Muscle of arm (tissue), 14 donors: ENCODE measurements at places on chromosomes 2 and 18.
A peak's percentile ranks its signal among the peaks of the same experiment; 100 is the strongest.

GRCh38 chr2:71797035-71797810 is 343.9 kb downstream of the DYSF start:
- no peak for DNase-seq

- DNase-seq: peak; percentile 4
Measured at GRCh38 chr2:59774821-59775433, 778.5 kb downstream of the BCL11A start.

DNA sequence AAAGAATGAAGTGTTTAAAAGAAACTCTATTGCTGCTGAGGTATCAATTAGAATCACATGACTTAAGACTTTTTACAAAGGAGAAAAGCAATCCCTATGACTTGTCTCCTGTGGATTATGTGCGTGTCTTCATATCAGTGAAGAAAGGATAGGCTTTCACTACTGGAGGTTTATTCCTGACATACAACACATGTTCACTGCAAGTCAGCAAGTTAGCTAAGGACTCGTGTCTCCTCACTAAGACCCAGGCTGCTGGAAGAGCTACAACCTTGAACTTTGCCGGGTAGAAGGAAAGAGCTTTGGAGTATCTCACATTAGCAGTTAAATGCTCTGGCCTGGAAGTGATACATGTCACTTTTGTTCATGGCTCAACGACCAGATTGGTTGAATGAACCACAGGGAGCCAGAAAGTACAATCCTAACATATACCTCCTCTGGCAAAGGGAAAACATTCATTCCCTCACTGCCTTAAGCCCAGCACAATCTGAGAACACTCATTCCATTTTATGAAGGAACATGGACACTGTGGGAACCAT is 215.3 kb downstream of the RNF152 start:
- DNase-seq: no peak

GRCh38 chr2:196101325-196101991 is 32.8 kb upstream of the DNAH7 start:
- no peak for DNase-seq

- no peak for DNase-seq
Measured at GRCh38 chr18:7146067-7146466, 28.5 kb upstream of the LAMA1 start.

- no peak for DNase-seq
Measured at GRCh38 chr2:69237070-69237670, 149.9 kb downstream of the GFPT1 start.

GRCh38 chr2:108905176-108905575 is 83.8 kb downstream of the EDAR start:
- DNase-seq: no peak

DNA sequence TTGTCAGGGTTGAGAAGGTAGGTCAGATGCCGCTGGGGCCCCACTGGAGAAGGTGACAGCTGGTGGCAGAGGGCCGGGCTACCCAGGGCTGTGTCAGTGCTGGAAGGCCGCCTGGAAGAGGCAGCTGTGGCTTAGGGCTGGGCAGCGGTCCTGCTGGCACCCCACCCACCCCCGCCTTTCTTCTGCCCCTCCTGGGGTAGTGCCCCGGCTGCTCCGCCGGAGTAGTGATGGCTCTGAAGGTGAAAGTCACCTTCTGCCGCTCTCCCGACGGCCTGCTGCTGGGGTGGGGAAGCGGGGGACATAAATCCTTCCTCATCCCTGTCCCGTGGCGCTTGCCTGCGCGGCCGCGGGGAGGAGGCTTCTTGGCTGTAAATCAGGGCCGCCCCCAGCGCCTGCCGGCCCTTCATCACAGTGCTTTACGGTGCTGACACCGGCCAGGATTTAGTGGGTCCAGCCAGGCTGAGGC is 332.2 kb downstream of the DYSF start:
- no peak for DNase-seq

- no peak for DNase-seq
Measured at GRCh38 chr2:11466307-11467128, 557 bp upstream of the E2F6 start.

- DNase-seq: peak; percentile 2
Measured at GRCh38 chr2:138115666-138116065, 151.4 kb downstream of the HNMT start.

DNA sequence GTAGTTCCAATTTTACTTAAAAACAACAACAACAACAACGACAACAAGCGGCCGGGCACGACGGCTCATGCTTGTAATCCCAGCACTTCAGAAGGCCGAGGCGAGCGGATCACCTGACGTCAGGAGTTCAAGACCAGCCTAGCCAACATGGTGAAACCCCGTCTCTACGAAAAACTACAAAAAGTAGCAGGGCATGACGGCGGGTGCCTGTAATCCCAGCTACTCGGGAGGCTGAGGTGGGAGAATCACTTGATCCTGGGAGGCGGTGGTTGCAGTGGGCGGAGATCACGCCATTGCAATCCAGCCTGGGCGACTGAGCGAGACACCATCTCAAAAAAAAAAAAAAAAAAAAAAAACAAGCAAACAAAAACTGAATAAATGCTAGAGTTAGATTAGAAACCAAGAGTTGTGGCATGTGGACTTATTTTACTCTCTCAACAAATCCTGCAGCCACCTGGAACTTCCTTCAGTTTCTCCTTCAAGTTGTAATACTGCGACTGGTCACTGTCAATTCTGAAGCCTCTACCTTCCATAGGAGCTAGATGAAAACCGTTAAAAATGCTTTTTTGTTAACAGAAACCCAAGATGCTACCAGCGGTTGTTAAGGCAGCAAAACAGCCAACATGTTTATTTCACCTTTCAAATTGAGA is 1.3 kb downstream of the ATP5F1A start:
- DNase-seq: no peak

DNA sequence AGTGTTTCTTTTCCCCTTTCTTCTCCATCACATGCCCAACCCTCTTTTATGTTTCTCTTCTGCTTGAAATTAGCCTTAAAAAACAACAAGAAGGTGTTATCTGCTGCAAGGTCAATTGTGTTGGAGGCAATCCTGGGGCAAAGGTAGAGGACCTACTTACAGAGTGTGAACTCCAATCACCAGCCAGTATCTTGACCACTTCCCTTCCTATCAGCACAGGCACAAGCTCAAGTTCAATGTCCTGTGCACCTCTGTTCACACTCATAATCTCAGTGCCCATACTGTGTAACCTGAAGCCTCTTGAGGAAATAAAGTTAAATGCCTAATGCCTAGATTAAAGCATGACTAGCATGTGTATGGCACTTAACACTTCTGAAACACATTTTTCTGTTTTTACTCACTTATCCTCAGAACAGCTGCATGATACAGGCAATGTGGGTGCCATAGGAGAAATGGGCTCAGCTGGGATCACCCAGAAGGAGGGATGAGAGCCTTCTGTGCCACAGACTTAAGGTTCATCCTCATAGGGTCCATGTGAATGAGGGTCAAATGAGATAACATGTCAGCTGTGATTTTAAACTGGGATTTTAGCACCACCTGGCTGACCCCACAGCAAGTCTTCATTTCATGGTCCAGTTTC is 701.5 kb downstream of the BCL11A start:
- DNase-seq: no peak

DNA sequence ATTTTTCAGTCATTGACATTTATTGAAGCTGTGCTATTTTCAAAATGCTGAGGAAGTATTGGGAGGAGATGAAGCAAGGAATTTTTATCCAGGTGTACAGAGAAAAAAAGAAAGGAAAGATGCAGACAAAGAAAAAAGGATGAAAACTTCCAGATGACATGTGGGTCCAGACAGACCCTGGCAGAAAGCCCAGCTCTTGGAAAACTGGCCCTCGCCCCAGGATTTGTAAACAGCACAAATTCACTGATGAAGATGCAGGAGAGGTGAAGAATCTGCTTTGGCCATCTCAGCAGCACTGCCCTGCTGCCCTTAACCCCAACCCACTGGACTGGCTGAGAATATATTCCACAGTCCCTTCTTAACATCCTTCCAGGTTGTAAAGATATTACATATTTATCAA is 12.5 kb downstream of the TACR1 start:
- DNase-seq: peak; percentile 52

DNA sequence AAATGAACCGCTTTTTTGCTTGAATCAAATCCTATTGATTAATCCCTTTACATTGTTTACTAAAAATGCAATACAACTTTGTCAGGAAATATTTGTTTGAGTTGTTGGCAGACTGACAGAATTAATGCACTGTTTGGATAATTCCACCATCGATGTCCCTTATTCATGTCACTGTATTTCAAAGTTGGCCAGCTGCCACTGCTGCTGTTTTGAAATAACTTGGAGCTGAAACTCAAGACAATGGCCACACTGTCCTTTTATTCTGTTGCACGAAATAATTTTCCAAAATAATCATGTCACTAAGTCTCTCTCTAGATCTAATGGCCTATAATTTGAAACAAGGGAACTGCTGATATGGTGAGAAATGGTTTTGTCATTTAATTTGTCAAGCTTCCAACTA is 55.2 kb upstream of the PAX3 start:
- DNase-seq: peak; percentile 4

DNA sequence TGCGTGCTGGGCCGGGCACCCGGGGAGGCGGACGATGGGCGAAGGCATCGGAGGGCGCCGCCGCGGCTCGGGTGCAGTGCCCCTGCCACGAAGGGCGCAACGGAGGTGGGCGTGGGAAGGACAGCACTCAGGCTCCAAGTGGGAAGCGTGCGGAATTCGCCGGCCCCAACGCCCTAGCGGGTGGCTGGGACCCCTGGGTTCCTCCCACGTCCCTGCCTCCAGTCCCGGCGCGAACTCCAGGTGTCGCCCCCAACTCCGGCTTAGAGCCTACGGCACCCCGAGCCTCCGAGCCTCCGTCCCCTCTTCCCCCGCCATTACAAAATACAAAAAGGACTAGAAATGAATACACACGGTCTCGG is 1.3 kb downstream of the CYP27C1 start:
- DNase-seq: peak; percentile 40

DNA sequence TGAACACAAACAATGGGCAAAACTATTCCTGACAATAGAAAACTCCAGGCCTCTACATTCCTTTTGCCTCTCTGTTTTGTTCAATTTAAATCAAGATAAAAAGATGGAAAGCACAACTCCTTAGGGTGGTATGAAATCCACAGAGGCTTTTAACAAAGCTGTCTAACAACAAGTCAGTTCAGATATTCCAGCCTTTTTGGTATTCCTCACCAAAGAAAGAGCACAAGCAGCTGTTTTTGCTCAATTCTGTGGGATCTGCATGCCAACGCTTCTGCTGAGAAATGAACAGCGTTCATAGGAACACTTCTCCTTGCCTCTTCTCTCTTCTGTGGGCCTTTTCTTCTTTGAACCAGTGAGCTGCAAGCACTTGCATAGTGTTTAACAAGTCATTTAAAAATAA is 411.6 kb upstream of the TCF4 start:
- no peak for DNase-seq

DNA sequence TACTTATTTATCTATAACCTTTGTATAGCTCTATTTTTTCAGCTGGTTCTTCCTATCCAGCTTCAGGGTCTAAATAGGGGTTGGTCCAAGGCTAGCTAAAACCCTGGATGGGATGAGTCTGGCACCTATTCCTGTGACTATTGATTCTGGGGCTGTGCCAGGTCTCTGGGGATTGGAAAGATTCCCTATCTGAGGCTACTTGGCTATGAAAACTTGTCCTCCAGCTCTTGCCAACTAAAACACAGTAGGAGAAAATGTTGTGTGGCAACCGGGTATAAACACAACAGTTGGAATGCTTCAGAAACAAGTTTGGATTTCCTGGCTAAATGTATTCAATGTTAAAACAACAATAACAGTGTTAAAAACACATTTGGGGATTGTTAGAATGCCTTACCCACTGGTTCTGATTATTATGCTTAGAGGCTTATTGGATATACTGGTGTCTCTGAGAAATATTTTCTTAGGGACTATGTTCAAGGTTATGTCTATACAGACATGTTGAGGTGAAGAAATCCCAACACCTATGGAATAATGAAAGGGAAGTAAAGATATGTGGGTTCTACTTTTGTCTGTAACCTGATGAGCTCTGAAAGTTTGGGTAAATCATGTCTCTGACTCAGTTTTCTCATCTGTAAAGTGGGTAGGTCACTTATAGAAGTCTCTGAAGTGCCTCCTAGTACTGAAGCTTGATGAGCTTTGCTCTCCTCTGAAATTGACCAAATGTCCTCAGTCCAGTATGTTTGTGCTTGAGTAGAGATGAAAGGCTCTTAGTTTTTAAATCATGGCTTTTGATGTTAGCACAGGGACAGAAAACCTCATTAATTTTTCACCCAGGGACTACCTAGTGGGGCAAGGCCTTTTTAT is 460.7 kb downstream of the MTX2 start:
- DNase-seq: peak; percentile 66

DNA sequence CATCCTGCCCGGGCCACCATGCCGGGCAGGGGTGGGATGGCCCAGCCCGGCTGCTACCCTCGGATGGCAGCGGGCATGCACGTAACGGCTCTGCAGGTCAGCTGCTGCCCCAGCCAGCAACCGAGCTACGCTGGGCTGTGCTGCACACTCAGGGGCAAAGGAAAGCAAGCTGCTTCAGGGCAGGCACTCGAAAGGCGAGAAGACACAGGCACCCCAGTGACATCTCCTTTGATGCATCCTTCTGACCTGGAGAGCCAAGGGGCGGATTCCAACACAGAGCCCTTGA is 8.8 kb downstream of the HDAC4 start:
- DNase-seq: no peak

- no peak for DNase-seq
Measured at GRCh38 chr2:232741294-232741693, 35.1 kb downstream of the KCNJ13 start.
